ENCODE measurements at places on chromosomes 6 and 20.

DNA sequence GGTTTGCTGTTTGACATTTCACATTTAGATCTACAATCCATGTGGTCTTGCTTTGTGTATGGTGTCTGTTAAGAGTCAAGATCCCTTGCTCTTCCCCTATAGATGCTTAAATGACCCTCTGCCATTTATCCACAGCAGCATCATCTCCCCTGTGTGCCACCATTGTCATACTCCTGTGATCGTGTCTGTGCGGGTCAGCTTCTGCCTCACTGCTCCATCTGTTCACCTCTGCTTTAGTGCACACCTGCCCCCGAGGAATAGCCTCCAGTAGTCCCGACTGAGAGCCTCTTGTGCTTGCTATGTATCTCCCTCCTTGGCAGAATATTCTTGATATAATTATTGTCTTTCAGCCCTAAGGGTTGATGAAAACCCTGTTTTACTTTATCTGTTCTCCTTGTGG lies 551.2 kb downstream of the CDH26 start:
- DNase-seq: no peak

DNA sequence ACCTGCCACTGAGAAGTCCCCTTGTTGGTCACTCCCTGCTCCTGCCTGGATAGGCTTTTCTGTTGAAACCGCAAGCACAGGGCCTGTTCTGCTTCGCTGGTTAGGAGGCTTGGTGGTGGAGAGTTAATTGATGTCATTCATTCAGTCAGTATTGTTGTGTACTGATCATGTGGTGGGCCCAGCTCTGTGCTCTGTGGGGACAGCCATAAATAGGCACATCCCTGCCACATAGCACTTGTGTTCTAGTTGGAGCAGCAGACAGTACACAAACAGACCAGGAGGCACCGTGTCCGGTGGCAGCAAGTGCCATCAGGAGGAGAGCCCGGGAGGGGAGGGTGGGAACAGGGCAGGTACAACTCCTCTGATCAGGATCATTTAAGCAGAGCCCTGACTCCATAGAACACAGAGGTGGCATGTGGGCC lies 155.2 kb upstream of the INSM1 start:
- DNase-seq: no peak

DNA sequence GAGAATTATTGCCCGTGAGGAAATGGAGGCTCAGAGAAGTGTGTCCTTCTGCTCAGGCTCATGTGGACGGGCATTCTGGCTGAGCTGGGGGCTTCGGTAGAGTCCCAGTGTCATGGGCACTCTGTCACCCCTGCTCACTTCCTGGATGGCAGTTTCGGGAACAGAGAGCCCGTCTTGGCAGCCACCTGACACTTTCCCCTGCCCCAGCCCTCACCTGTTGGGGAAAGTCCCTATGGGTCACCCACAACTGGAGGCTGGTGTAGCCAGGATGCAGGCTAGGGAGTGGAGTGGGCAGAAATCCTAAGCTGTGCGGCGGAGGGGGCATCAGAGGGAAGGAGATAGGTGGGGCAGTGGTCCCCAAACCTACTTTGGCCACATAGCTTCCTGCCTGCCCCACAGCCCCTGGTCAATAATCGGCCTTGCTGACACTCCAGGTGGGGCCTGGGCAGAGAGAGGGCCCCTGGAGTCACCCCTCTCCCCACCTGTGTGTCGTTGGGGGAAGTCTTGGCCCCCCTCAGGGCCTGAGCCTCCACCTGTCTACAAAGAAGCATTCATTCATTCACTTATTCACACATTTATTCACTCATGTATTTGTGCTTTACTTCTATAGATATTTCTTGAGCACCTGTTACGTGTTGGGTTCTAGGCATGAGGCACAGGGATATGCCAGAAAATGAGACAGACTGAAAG lies 40.5 kb downstream of the SNAI1 start:
- no peak for DNase-seq

- DNase-seq: no peak
Observed at GRCh38 chr6:106508834-106509233, 120.5 kb downstream of the RTN4IP1 start.

GRCh38 chr6:41055149-41055548 lies 2.1 kb downstream of the APOBEC2 start:
- DNase-seq: no peak

DNA sequence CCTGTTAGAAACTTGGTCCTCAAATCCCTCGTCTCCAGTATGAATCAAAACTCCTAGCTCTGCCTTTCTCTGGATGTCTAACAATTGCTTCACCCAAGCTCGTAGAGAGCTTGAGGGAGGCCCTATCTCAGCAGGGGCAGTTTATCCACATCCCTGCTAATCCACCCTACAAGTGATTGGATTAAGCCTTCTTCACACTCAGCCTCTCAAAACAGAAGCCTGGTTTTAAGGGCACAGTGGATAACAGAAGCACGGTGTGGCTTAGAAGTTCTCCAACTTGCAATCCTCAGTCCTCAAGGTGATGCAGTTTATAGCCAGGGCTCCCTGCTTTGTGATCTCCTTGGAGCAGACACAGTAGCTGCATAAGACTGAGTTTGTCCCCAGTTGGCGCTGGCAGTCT lies 383.9 kb downstream of the KIF16B start:
- no peak for DNase-seq

DNA sequence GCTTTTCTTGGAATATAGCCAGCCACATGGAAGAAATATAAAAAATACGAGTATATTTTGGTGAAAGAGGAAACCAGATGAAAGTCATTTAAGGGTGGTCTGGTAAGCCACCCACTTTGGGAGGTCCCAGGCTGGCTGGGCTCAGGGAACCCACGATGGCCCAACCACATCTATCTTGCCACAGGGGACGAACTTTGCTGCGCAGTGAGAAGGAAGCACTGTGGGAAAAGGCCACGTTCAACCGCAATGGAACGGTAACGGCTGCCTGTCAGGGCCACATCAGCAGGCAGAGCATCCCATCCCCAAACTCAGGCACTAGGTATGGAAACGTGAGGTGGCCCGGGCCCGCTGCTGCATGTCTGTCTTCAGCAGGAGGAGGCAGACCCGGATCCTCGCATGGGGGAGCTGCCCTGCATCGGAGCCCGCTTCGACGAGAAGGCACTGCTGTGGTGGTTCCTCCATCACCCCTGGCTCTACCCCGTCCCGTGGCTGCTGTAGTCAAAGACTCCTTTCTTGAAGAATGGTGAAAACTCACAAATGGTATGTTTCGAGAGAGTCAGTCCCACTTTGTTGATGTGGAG lies 300.4 kb downstream of the KIF16B start:
- no peak for DNase-seq

- DNase-seq: no peak
Observed at GRCh38 chr6:150134280-150134920, 8.4 kb upstream of the PPP1R14C start.

DNA sequence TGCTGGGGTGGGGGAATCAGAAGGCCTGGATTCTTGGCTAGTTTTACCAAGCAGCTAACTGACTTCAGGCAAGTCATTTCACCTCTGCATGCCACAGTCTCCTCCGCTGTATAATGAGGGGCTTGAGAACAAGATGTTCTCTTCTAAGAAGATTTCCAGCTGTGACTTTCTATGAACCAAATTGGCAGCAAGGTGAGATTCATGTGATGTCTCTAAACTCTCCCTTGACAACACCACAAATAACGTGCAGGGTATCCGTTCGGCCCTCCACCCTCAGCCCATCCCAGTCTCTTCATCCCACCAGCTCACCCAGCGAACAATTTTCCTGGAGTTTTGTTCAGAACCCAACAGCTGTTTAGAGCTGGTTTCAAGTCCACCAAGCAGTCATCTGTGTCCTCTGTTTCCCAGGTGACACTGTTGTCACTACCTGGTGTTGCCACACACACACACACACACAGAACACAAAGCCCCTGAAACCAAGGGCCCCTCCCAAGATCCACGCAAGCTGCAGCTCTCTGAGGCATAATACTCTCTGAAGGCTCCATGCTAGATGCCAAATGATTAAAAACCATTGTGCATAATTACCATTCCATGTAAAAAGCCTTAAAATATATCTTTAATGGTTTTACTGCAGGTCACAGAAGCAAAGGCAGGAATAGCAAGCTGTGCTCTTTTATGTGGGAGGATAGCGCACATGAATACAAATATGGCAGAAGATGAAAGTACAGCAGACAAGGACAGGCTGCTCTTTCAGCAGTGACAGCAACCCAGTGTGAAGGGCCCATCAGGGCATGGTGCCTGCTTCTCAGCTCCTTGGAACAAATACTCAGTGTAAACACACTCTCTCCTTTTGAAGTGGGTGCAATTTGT lies 48.2 kb downstream of the ARHGAP18 start:
- DNase-seq: no peak

- no peak for DNase-seq
Observed at GRCh38 chr6:20830576-20830975, 296.3 kb downstream of the CDKAL1 start.

DNA sequence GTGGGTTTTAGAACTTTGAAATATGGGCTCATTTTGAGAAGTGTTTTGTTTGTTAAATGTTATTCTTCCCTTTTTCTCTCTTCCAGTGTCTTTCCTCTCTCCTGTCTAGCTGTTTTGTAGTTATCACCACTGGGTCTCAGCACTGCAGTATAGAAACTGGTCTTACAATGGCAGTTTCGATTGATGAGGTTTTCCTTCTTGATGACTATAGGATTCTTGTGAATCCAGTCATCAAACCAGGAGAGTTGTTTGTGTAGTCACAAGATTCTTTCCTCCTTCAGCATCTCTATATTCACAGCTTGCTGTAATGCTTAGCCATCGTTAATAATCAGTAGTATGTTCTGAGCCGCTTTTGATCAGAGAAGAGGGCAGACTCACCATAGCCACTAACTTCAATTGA lies 172.3 kb downstream of the OGFRL1 start:
- DNase-seq: no peak

DNA sequence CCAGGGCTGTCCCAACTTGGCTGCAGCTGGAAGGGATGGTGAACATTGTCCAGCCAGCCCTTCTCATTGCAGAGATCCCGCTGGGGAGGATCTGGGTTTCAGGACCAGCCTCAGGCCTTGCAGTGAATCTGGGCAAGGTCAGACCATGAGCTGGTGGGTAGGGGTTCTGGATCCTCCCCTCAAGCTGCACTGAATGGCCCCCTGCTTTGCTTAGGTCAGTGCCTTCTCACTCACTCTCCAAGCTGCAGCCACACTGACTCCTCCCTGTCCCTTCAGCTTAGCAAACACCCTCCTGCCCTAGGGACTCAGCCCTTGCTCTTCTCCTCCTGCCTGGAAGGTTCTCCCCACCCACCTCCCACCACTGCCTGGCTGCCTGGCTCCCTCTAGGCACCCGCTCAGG lies 95.3 kb upstream of the KCNG1 start:
- DNase-seq: no peak

- DNase-seq: no peak
Observed at GRCh38 chr6:46324706-46325105, 153.9 kb upstream of the ENPP5 start.

DNA sequence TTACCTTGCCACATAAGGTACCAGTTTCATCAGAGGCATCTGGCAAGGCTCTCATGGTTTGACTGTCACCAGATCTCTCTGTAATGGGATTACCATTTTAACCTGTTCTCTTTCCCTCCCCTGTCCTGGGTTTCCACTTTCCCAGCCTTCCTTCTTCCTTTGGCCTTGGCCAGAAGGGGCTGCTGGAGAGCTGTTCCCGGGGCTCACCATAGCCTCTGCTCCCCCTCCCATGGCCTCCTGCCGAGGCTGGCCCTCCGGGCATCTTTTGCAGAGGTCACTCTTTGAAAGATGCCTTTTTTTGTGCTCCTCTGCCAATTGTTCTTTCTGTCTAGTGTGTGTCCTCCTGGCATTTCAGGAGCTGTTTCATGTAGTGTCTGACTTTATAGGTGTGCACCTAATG lies 100.7 kb upstream of the SCP2D1 start:
- no peak for DNase-seq

Measured in OCI-M1 (cell line).